Putamen (tissue), 1 donor: ENCODE measurements at places on chromosomes 2 and 18.

GRCh38 chr2:136215449-136215848, 97.5 kb upstream of the CXCR4 start:
- DNase-seq = no peak

GRCh38 chr18:67273288-67273687, 243.2 kb downstream of the DSEL start:
- DNase-seq = no peak

- no peak for DNase-seq
Measured at GRCh38 chr2:218435003-218435982, 16.4 kb downstream of the VIL1 start.

DNA sequence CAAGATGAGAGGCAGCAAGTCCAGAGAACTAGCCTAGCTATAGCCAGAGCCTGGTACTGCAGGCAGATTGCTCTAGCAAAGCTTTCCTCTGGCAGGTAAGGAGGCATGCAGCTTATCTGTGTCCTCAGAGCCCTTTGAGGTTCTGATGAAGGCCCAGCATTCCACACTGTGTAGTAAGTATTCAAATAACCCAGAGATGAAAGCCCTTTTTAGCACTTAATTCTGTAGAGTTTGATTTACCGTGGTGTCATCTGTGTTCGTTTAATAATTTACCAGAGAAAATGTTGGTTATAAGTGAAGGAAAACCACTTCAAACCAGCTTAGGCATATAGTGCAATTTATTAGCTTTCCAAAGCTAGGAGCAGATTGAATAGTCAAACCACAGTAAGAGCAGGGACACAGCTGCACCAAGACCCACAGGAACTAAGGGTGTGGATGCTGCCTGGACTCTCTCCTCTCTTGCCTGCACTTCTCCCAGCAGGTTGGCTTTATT, 226.6 kb downstream of the BABAM2 start:
- no peak for DNase-seq

DNA sequence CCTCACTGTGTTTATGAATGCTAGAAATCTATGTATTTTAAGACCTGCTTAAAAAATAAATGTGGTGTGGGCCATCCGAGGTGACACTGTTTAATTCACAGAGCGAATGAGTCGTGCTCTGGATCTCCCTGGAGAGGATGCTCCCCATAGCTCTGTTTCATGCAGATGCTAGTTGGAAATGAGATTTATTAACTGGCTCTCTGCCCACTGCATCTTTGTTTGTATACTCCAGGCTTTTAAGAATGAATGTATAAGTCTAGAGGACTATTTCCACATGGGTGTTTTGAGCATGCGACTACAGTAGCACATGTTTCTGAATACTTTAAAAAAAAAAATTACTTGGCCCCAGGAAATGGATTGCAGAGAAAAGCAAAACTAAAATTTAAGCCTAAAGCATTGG, 3.9 kb downstream of the MAPRE2 start:
- DNase-seq = no peak

- DNase-seq = no peak
Measured at GRCh38 chr18:7824970-7825369, 257.9 kb downstream of the PTPRM start.
